Left renal cortex interstitium (tissue), 4 donors: ENCODE measurements at places on chromosomes 1 and 21. TPM values are rescaled to one million over a fixed set of nuclear protein-coding genes. Genes with fewer than 3 reads are reported as not detected.

DNA sequence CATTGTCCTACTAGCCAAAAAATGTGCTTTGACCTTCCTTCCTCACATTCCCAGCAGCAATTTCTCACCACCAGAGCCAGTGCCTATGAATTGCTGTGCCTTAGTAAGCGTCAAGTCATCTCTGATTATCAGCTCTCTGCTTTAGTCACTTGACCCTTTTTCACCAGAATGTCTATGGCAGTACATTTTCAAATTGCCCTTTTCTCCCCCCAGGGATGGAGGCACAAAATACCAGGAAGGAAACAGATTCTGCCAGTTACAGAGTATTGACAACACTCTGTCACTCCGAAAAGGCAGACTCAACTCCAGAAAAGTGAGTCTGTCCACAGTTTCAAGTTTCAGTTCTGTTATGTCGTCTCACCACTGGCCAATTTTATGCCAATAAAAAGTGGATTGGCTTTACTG is 167.4 kb downstream of the TNFSF18 start:
- no peak for DNase-seq

The KRTAP11-1 gene
- polyA plus RNA-seq = not detected

- no peak for DNase-seq
Measured at GRCh38 chr21:34280389-34280795, 83.4 kb upstream of the KCNE2 start.

The UQCRHL gene
- polyA plus RNA-seq = 2.0 TPM

The CD1E gene
- polyA plus RNA-seq = not detected

DNA sequence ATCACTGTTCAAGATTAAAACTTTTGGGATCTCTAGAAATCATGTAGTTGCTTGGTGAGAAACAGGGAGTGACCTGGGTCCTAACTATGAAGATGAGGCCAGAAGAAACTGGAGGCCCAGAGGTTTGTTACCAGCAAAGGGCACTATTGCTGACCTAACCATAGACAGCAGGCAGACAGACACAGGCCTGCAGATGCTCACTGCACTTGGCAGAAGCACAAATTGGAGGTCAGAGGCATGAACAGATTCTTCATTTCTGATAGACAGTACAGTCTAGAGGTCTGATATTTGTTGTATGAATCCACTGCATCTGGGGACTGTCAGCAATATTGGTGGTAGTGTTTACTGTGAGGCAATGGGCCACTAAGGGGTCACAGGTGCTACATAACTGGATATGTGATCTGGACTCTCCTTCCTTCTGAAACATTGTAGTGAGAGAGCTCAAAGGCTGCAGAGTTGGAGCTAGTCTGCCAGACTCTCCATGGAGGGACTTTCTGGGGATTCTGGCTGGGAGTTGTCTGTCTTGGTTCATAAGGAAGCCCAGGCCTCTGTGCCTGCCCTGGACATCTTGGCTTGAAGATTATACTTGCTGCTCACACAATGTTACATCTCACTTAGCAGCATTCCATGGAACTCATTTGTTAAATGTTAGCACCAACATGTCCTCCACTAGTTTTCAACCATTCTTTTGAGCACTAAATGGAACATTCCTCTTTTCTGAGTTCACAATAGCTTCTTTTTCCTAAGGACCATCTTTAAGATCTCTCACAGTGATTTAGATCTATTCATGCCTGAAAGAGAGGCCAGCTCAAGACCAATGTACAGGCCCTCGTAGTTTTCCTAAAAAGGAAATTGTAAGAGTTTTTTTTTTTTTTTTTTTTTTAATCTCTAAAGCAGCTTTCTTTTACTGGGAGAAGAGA is 26.9 kb upstream of the CCN1 start:
- DNase-seq = no peak

The TTC22 gene
- polyA plus RNA-seq = 4.8 TPM

DNA sequence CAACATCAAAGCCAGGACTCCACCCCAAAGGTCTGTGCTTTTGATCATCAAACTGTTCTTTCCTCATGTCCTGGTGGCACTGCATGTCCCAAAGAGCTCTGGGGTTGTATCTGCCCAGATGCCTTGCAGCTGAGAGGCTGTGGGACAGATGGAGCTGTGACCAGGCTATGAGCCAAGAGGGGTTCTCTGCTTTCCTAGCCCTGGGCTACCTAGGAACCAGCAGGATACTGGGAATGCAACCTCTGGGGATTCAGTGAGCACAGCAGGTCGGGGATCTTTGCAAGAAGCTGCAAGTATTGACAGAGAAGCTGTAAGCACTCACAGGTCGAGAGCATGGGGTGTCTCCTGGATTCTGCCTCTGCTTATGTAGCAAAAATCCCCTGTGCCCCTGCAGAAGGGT is 186.6 kb downstream of the GRIK3 start:
- DNase-seq = no peak

DNA sequence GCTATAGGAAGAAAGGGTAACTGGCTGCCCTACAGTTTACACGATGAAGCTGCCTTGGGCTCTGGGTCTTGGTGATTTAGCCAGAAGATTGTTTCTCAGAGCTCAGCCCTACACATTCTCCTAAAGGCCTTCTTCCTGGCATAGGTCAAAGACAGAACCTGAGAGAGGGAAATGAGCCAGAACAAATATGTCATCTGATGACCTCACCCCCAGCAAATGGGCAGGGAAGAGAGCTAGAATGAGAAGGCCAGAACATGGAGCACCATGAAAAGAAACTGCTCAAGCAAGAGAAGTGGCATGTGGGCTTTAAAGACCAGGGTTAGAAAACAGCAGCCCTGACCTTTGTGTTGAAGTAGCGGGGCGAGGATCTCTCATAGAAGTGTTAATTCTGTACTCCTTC is 5.5 kb upstream of the ILDR2 start:
- no peak for DNase-seq

DNA sequence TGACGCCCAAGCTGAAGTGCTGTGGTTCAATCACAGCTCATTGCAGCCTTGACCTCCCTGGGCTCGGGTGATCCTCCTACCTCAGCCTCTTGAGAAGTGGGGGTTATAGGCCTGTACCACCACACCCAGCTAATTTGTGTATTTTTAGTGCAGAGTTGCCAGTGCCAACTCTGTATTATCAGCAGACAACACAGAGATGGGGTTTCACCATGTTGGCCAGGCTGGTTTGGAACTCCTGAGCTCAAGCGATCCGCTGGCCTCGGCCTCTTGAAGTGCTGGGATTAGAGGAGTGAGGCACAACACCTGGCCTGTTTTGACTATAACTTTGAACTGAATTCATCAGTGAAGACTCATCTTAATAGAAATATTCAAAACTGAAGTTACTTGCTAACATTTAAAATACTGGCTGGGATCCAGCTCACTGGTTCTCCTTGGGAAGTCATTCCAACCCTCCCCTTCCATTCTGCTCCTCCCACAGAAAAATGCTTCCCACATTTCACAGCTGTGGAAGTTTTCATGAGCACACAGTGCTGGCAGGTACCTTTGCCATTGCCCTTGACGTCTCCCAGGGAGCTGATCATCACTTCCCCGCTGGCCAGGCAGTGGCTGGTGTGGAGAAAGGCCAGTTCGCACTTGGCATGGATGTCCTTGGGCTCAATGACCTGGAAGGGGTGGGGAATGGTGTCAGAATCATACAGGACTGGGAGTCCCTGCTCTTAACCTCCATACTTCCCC is 4.7 kb downstream of the SELENBP1 start:
- no peak for DNase-seq

DNA sequence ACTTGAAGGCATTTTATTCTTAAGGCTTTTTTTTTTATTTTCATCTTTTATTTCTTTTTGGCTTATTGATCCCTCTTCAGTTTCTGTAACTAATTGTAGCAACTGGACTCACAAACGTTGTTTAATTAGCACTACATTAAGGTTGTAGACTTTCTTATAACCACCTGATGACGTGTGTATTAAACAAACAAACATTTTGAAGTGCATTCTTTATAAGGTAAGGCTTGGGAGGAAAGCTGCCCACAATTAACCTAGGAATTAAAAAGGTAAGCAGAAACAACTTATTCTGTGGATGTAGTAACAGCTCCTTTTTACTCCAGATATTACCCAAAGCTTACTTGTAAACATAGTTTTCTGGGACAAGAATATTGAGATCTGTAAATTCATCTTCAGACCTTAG is 55.0 kb downstream of the CAMSAP2 start:
- DNase-seq = no peak

The POU3F1 gene
- 0.90 TPM for polyA plus RNA-seq

DNA sequence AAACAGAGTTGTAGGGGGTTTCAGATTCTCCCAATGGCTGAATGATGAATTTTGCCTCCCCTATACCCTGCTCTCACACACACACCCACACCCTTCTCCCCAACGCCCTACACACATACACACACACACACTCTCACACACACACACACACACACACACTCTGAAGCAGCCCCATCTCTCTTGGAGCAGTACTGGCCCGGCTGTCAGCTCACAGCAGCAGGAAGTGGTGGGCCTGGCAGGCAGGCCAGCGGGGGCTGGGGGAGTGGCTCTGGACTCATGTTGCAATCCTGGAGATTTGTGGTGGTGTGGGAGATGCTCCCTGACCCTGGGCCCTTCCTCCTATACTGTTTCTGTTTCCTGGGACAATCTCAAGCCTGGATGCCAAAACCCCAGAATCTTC is 2.2 kb downstream of the IKBKE start:
- no peak for DNase-seq

The LORICRIN gene
- polyA plus RNA-seq = not detected

The CHI3L1 gene
- polyA plus RNA-seq = 8.4 TPM

The LCE3E gene
- not detected for polyA plus RNA-seq

The CYP4Z1 gene
- 0.66 TPM for polyA plus RNA-seq

The NAV1 gene
- polyA plus RNA-seq = 18.2 TPM

DNA sequence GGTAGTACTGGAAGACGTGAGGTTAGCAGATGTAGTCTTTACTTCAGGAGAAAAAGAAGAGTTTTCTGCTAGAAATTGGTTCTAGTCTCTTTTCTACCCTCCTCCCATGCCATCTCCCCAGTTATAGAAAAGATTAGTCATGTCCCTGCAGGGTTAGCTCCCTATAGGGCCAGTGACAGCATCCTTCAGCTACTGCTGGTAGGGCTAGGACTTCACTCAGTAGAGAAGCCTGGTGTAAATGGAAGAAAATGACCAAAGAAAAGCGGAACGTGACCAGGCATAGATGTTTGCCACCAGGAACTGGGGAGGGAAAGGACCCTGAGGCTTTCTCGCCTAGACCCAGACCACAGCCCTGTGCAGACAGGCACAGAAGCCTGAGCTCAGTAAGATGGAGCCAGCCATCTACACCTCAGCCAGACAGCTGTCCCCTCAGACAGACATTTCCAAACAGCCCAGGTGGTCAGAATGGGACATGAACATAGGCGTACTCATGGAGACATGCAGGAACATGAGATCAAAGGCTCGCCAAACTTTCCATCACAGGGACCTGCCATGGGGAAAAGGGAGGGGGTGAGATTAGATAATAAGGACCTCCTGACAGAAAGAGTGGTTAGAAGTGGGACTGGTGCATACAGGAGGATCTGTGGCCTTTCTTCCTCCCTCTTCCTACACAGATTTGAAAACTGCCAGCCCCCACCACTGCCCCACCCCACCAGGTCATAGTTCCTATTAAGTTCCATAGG is 23.5 kb upstream of the SLAMF9 start:
- no peak for DNase-seq

- DNase-seq = no peak
Measured at GRCh38 chr1:165397944-165398343, 41.4 kb upstream of the LMX1A start.

GRCh38 chr1:247347477-247348222 is 16.0 kb upstream of the ZNF496 start:
- DNase-seq = no peak

DNA sequence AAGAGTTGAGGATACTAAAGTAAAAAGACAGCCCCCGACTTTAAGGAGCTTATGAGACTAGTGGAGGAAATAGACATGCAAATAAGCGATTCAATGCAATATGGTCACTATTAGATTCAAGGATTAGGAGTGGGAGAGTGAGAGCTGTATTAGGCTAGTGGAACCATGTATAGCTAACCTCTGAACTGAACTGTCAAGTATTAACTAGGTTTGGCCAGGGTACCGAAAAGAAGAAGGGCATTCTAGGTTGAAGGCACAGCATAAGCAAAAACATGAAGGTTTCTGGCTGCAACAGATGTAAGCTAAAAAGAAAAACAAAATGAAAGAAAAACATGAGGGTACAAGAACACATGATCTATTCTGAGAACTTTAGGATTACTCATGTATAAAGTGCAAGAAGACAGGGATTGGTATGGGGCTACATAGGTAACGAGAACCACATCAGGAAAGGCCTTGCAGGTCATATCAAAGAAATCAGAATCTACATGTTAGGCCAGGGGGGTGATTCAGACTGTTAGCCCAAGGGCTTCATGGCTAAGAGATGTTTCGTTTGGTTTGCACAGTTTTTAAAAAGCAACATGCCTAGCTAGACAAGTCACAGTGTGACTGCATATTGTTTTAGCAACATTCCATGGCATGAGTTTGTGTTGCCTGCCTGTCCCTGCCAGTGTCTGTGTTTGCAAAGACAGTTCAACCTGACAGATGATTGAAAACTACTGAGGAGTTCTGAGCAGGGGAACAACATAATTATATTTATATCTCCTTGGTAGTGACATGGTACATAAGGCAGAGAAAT is 54.4 kb upstream of the HAO2 start:
- no peak for DNase-seq

The GCSAML gene
- 0.17 TPM for polyA plus RNA-seq

GRCh38 chr1:247576514-247576913 is 11.6 kb upstream of the OR2G2 start:
- DNase-seq = no peak

- DNase-seq = no peak
Measured at GRCh38 chr1:236154671-236155398, 12.5 kb downstream of the GPR137B start.

- no peak for DNase-seq
Measured at GRCh38 chr1:192998536-192998935, 60.6 kb downstream of the UCHL5 start.
